Thyroid gland (tissue), 4 donors: ENCODE measurements at places on chromosomes 11 and 22.

GRCh38 chr11:45269678-45270077 is 16.5 kb downstream of the SYT13 start:
- DNase-seq: no peak

GRCh38 chr11:25625094-25625493 is 706.8 kb upstream of the ANO3 start:
- DNase-seq: no peak

GRCh38 chr22:46507451-46508425 is 29.7 kb downstream of the CELSR1 start:
- no peak for DNase-seq

GRCh38 chr11:85922367-85922766 is 67.2 kb downstream of the CCDC83 start:
- DNase-seq: no peak

DNA sequence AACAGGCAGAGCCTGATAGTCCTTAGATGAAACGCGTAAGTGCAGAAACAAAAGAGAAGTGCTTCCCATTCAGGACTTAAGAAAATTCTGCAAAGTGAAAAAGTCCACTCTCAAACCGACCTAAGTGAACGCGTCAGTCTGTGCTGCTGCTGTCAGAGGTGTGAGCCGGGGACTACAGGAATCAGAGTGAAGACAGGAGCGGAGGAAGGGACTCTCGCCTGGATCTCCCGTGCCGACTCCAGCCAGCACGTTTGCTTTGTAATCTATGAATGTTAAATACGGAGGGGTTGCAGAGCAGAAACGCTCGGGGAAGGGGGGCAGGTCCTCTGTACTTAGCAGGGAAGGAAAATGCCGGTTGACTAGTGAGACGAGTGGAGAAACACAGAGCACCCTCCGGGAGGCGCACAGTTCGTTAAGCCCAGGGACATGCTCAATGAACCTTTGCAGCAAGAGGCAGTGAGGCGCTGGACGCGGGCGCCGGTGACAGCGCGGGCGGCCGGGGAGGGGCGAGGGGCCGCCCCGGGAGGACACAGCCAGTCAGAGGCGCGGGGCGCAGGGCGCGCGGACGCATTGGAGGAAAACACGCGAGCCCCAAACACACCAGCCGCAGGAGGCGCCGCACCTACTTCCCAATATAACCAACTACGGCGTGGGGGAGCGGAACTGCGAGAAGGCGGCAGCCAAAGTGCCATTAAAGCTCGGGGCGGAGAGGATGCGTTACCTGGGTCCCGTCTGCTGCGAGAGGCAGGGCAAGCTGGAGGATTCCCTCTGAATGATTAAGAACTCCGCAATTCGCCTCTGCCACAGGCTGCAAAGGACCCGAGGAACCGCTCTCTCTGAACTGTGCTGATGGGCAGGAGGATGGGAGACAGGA is at the start of gene CNTN5:
Gene CNTN5, plus strand, starts transcription at position 598 of the 874 bp plus-strand sequence.
- DNase-seq: peak; percentile 88

DNA sequence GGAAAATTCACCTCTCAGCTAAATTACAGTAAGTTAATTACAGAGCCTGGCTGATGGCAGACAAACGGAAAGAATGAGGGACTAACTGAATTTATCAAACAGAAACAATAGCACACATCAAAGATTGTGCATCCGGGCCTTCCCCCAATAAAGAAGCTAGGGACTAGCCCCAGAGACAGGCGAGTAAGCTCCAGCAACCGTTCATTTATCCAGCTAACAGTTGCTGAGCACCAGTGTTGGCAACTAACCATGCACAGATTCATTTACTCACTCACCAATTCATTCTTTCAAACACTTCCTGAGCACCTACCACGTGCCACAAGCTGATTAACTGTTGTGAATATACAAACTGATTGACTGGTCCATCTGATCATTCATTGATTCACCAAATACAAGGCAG is 51.2 kb downstream of the SMCO4 start:
- no peak for DNase-seq

DNA sequence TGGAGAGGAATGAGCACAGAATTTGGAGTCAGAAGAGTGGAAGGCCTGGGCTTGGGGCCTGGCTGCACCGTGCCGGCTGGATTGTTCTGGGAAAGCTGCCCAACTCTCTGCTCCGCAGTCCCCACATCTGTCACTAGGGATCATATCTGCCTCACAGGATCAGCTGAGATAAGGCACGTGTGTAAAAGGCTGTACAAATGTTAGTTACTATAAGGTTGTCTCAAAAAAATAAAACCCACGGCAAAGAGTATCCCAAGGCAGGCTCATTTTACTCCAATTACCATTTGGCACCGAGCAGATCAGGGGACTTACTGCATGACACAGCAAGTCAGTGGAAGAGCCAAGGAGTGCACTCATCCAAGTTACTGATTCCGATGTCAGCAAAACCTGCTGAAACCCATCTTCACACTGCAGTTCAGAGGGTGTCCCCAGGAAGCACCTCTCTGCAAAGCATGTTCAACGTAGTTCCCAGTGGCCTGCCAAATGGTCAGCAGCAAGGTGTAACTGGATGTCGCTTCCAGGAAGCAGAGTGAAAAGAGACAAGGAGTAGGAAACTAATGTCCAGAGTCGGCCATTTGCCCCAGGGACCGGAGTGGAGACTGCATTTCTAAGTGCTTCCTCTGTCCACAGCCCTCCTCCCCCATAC is 18.1 kb upstream of the MRTFA start:
- peak; percentile 76 for DNase-seq

- DNase-seq: peak; percentile 62
These were observed 21.3 kb downstream of the MORC2 start for GRCh38 chr22:30947173-30947815.

GRCh38 chr11:14232652-14233051 is 126.3 kb downstream of the RRAS2 start:
- DNase-seq: no peak

- no peak for DNase-seq
These were observed 175.0 kb upstream of the BDNF start for GRCh38 chr11:27874998-27875830.

DNA sequence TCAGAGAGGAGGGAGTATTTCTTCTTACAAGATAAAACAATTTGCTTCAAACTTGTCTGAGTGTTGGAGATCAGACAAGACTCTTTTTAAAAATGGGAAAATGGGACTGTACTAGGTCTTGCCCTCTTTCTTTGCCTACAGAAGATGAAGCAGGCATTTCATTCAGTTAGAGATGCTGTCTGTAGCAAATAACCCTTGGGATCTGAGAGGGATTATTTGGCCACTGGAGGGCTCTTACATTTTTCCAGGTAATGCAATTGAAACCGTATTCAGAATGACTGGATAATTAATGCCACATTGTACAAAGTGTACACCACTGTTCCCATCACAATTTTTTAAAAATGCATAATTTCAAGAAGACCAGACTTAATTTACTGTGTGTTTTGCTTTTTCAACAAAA is 258.5 kb upstream of the KIRREL3 start:
- DNase-seq: no peak

GRCh38 chr11:2825261-2825888 is 60.2 kb downstream of the CDKN1C start:
- peak; percentile 30 for DNase-seq

GRCh38 chr11:36339888-36340287 is 43.8 kb downstream of the PRR5L start:
- no peak for DNase-seq

DNA sequence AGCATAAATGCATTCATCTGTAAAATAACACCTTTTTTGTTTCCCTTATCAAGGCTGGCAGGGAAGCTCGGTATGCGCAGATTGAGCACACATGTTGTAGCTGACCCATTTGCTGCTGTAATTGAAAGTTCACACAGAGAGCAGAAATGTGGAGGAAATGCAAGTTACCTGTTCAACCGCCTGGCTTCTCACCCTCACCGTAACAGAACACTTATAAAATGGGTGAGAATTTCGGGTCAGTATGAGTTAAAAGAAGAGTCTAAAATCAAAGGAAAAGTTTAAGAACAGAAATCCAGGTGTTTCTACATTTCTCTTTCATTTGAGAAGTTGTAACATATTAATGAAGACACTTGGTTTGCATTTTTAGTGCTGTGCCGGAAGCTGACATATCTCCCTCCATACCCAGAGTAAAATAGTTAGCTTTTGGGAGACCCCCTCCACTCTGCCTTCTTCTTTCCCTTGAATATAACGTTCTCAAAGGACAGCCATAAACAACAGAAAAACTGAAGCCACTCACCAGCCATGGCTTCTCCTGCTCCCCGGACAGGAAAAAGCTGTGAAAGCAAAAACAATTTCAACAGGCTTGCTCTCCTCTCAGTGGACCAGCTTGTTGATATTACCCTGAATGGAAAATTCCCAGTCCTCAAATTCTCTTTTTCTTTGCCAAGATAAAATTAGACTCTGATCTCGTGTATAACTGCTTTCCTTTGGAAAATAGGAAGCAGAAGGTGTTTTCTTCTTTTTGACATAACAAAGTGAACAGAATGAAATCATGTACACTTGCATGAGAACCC is at the start of gene CASP12:
Gene CASP12, minus strand, starts transcription at position 570 of the 794 bp plus-strand sequence.
- peak; percentile 1 for DNase-seq

DNA sequence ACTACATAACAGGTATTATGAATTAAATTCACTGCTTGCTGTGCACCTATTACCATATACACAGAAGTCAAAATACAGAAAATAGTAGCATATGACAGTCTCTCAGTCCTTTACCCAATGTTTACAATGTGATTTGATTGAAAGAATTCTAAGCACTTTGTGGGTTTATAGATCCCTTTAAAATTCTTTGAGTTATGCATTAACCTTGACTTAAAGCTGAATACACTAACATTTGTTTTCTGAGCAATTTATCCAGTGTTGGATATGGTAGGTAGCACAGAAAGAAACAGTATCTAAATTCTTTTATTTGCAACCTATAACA is 230.8 kb upstream of the DDI1 start:
- no peak for DNase-seq

DNA sequence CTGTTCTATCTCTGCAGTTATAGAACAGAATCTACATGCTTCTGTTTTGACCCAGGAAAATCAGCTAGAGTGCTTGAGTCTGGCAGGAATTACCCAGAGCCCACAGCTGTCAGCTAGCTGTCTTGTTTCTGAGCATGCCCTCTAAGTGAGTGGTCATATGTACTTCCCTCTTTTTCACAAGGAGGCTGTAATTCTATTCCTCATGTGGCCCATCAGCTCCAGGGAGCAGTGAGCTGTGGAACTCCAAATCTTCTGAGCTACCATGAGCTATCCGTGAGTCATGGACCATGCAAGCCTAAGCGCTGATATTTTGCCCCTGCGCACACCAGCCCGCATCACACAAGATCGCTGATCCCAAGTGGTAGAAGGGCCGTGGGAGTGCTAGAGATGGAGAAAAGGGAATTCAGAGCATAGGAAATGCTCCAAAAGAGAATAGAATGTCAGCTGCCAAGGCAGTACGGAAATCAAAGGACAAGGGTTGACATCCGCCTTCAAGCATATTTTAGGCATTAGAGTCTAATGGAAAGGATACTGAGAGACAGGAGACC is 5.4 kb downstream of the FJX1 start:
- DNase-seq: no peak

DNA sequence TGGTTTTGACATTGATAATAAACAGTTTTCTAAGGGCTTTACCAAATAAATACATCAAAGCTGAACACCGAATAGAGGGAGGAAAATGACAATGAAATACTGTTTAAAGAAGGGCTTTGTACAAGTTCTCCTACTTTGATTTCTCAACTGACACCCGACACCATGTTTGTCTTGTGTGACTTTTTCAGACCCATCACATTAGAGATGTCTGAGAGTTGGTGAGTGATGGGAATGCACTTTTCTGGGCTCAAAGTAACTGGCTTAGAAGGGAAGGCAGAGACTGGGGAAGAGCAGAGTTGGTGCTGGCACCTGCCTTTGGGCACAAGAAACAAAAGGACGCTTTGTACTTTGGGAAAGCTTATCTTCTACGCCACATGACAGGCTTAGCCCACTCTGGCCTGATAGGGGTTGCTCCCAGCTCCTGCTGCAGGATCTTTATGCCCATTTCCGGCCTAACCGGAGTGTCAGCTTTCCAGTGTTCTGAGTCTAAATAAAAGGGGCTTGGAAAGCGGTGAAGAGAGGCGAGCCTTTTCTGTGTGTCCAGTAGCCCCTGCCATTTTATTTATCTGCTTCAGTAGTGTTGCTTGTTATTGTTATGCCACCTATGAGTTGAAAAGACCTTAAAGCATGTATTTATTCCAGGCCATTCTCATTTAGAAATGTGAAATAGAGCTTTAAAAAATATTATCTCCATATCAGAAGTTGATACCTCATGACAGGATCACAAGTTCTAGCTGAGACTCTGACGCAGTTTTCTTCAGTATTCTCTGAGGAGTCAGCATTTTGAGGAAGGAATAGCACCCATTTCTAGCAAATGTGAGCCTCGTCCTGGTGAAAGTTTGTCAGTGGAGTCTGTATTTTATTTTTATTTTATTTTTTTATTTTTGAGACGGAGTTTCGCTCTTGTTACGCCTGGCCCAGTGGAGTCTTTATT is 24.2 kb downstream of the KREMEN1 start:
- DNase-seq: no peak

- no peak for DNase-seq
These were observed 33.3 kb downstream of the TEAD1 start for GRCh38 chr11:12707500-12707880.

- DNase-seq: no peak
These were observed 3.6 kb downstream of the SMIM38 start for GRCh38 chr11:69159150-69159852.

GRCh38 chr11:119809346-119809745 is 80.3 kb upstream of the NECTIN1 start:
- DNase-seq: no peak

DNA sequence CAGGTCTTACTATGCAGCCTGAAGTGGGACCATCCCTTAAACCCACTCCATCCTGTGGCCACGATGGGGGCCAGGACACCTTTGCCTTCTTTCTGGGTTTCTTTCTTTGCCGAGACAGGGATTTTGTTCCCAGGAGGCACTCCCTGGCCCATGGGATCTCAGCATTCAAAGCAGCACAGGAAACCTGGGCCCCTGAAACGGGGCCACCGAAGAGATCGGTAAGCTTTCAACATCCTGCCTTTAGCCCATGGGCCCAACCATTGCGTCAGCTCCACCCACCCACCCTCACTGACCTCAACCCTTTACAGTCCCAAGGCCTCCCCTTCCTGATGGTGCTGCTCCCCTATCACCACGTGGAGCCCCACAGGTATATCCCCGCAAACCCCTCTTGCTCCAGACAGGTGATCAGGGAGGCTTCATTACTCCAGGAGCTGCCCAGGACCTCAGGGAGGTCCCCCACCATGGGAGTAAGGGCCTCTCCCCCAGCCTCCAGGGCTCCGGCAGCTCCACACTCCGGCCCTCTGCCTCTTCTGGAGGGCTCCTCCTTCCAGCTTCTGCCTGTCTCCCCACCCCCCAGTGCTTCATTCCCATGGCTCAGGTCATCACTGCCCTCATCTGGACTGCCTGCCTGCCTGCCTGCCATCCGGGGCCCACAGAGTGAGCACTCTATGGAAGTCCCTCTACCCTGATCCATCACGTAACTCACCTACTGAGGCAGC is 42.0 kb upstream of the TUB start:
- no peak for DNase-seq

DNA sequence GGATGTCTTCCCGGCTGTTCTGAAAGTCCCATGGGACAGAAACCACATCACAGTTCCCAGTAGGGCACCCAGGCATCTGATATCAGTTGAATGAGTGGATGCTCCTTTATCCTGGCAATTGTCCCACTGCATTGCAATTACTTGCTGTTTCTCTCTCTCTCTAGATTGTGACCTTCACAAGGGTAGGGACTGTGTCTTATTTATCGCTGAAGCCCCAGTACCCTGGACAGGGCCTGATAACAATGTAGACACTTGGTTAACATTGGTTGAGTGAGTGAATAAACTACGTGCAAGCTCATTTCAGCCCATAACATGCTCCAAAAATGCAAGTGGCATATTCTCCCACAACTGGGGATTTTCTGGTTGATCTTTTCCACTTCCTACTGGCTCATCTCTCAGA is 193.7 kb upstream of the NARS2 start:
- no peak for DNase-seq
